ENCODE measurements at places on chromosomes 1 and 21.

- DNase-seq = no peak
Observed at GRCh38 chr21:38487901-38488639, 10.2 kb downstream of the ERG start.

GRCh38 chr21:45578811-45579381 lies 36.7 kb upstream of the SLC19A1 start:
- DNase-seq = no peak

- no peak for DNase-seq
Observed at GRCh38 chr1:201537891-201538611, 876 bp upstream of the NAV1 start.

- DNase-seq = no peak
Observed at GRCh38 chr1:119226913-119227312, 86.5 kb upstream of the WARS2 start.

- no peak for DNase-seq
Observed at GRCh38 chr21:15343066-15343465, 278.3 kb upstream of the NRIP1 start.

DNA sequence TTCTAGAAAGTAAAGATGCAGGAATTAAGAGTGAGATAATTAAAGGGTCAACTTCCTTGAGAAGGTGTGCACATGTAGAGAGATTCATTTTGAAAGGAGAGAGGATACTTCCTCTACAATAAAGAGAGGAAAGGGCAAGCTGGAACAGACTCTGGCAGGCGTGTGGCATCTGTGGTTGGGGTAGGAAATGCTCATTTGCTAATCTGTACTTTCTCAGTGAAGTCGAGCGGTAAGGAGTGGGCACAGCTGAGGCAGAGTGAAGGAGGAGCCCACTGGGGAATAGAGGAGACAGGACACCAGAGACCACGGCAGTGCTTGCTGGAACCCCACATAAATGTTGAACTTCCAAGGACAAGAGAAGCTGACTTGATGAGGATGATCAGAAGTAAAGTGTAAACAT lies 49.1 kb downstream of the PCSK9 start:
- no peak for DNase-seq

- DNase-seq = no peak
Observed at GRCh38 chr1:37021502-37021901, 12.8 kb downstream of the GRIK3 start.

DNA sequence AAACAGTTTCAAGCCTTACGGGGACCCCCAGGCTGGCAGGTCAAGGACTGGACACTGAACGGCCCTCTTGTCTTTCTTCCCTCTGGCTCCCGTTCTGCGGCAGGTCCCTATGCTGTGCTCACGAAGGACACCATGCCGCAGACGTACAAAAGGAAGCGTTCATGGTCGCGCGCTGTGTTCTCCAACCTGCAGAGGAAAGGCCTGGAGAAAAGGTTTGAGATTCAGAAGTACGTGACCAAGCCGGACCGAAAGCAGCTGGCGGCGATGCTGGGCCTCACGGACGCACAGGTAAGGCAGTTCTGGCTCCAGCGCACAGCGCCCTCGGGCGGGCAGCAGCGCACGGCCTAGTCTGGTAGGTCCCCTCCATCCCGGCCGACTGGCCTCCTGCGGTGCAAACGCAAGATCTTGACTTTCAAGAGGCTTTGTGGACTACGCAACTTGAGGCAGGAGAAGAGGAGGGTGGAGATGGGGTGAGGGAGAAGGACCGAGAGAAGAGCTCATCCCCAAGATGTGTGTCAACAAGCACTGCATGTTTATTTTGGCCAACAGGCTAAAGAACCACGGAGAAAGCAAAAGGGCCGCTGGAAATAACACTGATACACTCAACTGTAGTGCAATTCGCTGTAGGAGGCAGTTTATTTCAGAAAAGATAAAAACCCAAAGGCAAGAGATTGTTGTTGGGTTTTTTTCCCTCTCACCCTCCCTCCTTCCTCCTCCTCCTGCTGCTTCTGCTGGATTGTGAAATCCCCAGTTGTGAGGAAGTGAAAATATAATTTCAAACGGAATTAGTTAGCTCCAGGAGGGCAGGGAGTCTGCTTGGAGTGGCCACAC lies 3.0 kb downstream of the HLX start:
- no peak for DNase-seq

GRCh38 chr1:58442114-58442513 lies 104.4 kb downstream of the OMA1 start:
- no peak for DNase-seq

DNA sequence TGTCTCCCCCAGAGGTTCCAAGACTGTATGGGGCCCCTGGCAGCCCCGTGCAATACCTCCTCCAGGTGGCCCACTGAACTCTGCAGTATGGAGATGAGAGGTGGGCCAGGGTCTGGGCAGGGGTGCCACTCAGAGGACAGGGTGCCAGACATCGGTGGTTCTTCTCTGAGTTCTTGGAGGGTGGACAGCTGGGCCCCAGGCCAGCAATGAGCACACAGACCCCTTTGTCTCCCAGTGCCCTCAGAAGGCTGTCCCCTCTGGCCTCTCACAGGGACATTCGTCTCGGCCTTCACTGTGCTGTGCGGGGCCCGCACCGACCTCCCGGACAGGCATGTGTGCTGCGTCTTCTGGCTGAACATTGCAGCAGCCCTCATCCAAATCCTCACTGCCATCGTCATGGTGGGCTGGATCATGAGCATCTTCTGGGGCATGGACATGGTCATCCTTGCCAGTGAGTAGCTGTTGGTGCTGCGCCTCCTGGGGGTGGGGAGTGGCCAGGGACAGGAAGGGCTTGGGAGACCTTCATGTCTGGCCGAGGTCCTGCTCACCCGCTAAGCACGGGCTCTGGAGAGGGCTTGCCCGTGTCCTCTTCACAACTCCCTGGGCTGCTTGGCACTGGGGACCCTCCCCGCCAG lies 48.1 kb downstream of the STUM start:
- no peak for DNase-seq

DNA sequence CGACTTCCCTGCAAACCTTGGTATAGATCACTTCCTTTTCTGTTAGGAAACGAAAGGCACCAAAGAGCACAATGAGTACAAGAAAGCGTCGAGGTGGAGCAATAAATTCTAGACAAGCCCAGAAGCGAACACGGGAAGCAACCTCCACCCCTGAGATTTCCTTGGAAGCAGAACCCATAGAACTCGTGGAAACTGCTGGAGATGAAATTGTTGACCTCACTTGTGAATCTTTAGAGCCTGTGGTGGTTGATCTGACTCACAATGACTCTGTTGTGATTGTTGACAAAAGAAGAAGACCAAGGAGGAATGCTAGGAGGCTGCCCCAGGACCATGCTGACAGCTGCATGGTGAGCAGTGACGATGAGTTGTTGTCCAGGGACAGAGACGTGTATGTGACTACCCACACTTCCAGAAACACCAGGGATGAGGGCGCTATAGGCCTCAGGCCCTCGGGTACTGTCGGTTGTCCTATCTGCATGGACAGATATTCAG lies 18.5 kb downstream of the FAM89A start:
- DNase-seq = no peak

GRCh38 chr1:167412072-167412471 lies 106.3 kb downstream of the CD247 start:
- DNase-seq = no peak

- no peak for DNase-seq
Observed at GRCh38 chr1:176854758-176855745, 309.5 kb downstream of the ASTN1 start.

DNA sequence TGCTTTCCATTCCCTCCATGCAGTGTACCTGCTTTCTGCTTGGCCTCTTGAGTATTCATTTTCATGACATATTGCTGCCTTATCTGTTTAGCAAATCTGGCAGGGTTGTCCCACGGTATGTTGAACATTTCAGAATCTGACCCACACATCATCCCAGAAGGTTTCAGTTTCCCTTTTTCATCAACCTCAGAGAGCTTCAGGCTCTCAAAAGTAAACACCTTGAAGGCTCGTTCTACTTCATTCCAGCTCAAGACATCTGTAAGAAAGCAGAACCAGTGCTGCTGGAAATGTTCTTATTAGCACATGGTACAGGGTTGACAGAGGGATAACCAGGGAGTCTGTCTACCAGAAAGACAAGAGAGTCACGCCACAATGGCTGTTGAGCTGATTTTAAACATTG lies 103.6 kb downstream of the SPAG17 start:
- no peak for DNase-seq

DNA sequence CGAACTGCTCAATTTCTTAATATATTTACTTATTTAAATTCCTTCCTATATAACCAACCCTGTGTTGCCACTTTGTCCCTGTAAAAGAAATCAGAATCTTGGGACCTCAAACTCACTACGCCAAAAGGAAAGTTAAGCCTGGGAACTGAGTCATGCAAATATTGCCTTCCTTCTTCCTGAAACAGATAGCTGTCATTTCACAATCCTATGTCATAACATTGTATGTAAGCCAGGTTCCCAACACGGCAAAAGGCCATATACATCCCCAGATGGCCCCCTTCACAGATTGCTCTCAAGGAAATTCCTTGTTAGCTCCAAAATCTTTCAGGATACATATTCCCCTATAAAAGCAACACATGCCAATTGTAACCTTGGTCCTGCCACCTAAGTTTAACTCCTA lies 39.7 kb downstream of the C21orf91 start:
- DNase-seq = no peak

- DNase-seq = no peak
Observed at GRCh38 chr1:227167276-227168101, 150.8 kb downstream of the CDC42BPA start.

DNA sequence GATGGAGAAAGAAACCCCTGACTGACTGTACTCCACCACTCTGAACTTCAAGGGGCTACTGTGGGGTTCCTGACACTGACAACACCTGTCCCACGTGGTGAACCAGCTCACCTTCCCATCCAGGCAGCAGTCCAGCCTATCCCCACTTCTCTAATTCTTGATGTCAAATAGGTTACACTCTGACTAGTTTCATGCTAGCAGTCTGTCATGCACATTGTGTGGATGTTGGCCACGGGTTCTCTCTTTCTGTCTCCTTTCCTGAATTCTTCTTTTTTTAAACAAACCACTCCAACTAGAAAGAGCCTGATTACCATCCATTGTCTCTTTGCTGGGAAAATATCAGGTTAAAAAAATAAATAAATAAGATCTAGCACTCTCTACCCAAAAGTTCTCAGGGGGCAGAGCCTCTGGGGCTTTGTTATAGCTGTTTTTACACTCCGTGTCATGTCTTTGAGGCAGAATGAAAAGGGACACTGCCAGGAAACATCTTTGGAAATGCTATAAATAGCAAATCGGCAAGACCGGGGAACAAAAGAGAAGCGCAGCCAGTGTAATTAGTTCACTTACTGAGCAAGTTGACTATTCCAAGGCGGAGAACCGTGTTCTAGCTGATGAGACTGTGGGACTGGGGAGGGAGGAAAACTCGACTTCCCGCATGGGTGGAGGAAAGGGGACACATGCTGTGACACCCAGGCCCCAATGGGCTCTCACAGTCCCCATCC lies 356.1 kb downstream of the OMA1 start:
- DNase-seq = no peak

DNA sequence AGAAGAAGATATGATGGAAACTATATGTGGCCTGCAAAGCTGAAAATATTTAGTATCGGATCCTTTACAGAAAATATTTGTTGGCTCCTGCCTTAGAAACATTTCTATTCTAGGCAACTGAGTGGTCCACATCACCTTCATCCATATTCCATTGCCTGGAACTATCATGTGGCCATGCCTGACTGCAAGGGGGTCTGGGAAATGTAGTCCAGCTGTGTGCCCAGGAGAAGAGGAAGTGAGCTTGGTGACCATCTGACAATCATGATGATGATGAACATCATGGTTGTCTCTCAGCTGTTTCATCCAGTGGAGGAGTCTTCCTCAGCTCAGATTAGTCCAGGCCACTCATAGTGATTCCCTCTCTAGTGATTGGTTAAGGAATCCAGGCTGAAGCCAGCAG lies 61.8 kb upstream of the IFNLR1 start:
- no peak for DNase-seq

GRCh38 chr1:195594773-195595172 lies 1013.5 kb downstream of the KCNT2 start:
- DNase-seq = no peak

DNA sequence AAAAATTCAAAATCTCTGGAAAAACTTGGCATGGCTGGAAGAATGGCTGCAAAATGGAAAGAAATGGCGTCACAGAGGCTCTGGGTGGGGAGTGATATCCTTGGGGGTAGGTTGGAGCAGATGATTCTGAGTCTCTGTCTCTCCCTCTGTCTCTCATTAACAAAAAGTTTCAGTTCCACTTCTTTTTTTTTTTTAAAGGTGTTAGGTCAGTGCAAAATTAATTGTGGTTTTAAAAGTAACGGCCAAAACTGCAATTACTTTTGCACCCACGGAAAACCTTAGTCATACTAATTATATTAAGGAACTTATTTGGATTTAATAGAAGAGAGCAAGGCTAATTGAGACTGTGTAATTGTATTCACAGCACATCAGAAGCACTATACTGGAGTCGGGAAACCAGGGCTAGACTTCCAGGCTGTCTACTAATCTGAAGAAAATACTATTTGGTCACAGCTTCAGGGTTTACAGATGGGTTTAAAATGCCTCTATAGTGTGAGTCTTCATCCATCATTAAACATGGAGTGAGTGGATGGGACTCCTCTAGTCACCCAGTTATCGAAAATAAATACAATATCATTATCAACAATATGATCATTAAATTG lies 289.1 kb upstream of the PLD5 start:
- no peak for DNase-seq

DNA sequence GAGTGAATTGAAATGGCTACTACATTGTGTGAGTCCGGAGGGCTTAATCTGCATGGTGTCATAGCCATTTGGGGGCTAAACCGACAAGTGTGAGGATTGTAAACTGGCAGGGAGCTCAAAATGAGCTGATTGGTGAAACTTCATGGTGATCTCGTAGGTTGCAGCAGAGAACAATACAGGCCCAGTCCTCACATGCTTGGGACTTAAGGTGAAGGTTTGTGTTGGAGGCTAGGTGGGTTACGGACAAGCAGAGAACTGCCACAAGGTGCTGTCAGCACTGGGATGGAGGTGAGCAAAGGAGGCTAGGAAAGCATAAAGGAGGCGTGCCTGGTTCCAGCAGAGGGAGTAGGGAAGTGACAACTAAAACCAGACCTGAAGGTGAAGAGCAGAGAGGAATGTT lies 9.4 kb downstream of the PGM1 start:
- no peak for DNase-seq

DNA sequence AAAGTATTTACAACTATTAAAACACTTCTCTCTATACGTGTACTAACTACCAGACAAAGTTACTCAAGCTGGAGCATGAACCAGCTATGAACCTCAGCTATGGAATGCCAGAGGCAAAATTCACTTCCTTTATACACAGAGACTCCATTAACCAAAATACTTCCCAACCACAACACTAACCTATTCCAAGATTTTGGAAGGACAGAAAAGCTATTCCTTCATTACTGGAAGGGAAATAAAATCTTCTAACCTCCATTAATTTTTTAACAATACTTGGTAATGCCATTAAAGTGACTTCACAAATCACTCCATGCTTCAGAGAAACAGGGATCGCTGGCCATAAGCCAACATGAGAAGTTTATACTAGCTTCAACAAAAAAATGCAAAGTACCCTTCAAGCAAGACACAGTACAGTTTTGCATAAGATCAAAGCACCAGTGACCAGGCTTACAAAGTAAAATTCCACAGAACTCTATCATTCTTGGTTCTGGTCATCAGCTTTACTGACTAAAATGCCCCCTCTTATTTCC lies 58.0 kb downstream of the PUM1 start:
- no peak for DNase-seq

GRCh38 chr1:40708750-40709099 lies 17.2 kb downstream of the NFYC start:
- DNase-seq = no peak

All from activated CD4-positive, alpha-beta T cell treated with anti-CD3 and anti-CD28 coated beads for 4 hours (primary cell).